ENCODE measurements at places on chromosomes 2 and 18. TPM values are rescaled to one million over a fixed set of nuclear protein-coding genes. Genes with fewer than 3 reads are reported as not detected.

GREB1L gene
- total RNA-seq = 12.3 TPM

- peak overlapping the region; percentile 91 for H3K4me3 ChIP-seq
- peaks cover 43% of the 10 kb centered on the region for H3K4me1 ChIP-seq
- peaks cover 11% of the 10 kb centered on the region for H3K36me3 ChIP-seq
- DNase-seq = no peak
Observed at GRCh38 chr2:112056626-112056987, 1.5 kb downstream of the TMEM87B start.

UGT1A10 gene
- not detected for total RNA-seq

GRCh38 chr2:68050353-68050752, 12.5 kb downstream of the C1D start:
- no peak for DNase-seq
- H3K4me1 ChIP-seq = peaks cover 44% of the 10 kb centered on the region
- H3K4me3 ChIP-seq = no peak overlapping the region
- peaks cover 2% of the 10 kb centered on the region for H3K36me3 ChIP-seq
- no peak overlapping the region for H3K27ac ChIP-seq

GRCh38 chr2:205366336-205367060, 315.8 kb upstream of the NRP2 start:
- no peak overlapping the region for H3K4me3 ChIP-seq
- H3K27me3 ChIP-seq = no peaks in the 10 kb centered on the region
- H3K4me1 ChIP-seq = peaks cover 4% of the 10 kb centered on the region
- no peaks in the 10 kb centered on the region for H3K36me3 ChIP-seq
- H3K27ac ChIP-seq = no peak overlapping the region
- no peak for DNase-seq

DNA sequence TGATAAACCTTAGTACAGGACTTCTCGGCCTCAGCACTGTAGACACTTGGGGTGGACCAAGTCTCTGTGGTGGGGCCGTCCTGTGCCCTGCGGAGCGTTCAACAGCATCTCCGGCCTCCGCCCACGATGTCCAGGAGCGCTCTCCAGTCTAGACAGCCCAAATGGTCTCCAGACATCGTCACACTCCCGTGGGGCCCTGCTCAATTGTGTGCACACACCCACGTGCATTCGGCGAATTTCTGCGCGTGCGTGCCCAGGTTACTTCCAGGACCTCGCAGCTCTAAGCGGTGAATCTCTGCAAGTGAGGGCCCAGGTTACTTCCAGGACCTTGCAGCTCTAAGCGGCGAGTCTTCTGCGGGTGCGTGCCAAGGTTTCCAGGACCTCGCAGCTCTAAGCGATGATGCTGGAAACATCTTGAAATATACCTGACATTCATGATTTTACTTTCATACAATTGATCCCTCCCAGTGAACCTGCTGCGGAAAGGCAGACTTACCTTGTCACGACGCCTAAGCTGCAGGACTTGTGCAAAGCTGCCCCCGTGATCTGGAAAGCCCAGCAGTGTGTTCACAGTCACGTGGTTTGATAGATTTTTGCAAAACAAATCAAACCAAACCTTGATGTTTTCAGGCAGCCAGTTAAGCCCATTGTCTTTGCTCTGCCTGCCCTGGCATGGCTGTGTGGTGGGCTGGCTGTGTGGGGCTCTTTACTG, 16.1 kb upstream of the OTOS start:
- no peak for DNase-seq
- no peaks in the 10 kb centered on the region for H3K4me1 ChIP-seq
- H3K4me3 ChIP-seq = no peak overlapping the region

DNA sequence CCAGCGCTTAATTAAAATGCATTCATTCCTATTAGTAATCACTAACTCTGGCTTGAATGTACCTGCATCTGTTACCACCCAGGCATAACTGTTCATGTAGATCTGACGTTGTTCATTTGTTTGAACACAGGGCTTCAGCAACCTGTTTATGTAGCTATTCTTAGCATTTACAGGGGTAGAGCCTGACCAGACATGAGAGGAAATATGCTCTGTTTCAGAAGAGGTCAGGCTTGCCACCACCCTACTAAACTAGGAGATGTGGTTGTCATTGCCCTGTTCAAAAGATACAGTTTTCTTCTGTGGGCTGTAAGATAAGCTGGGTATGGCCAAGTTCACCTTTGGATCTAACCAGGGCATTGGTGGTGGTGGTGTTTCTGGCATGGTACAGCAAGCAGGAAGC, 8.8 kb downstream of the MGAT5 start:
- no peaks in the 10 kb centered on the region for H3K36me3 ChIP-seq
- H3K4me1 ChIP-seq = peaks cover 82% of the 10 kb centered on the region
- H3K27ac ChIP-seq = peak overlapping the region; percentile 85
- no peak for DNase-seq
- no peaks in the 10 kb centered on the region for H3K27me3 ChIP-seq
- no peak overlapping the region for H3K4me3 ChIP-seq

GRCh38 chr2:226970362-226970761, 134.5 kb downstream of the RHBDD1 start:
- H3K4me1 ChIP-seq = no peaks in the 10 kb centered on the region
- DNase-seq = no peak
- H3K27ac ChIP-seq = no peak overlapping the region
- no peak overlapping the region for H3K4me3 ChIP-seq
